ENCODE measurements at places on chromosomes 13 and 19.

DNA sequence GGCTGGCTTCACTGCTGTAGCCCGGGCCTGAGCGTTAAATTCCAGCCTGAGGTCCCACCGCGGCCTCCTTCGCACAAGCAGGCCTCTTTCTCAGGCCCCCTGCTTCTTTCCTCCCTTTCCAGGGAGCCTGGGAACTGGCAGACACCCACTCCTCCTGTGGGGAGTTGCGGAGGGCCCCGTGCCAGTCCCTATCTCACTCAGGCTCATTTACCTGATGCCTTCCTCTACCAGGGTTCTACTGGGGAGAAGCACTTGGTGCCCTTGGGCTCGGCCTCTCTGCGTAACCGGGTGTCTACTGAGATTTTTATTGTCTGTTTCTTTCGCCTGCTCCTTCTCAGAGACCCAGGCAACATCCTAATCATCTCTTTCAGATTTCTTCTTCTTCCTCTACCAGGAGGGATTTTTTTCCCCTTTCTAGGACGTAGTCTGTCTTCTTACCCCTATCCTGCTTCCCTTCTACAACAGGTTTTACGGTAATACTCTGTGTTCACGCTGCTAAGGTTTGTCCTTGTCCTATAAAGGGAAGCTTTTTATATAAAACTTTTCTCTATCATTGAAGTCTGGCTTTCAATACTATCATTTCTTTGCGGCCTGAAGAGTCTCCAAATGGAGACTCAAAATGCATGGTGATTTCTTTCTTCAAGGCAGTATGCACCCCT lies 135.4 kb upstream of the GPR12 start:
- no peak for DNase-seq

GRCh38 chr19:519449-519865 lies 12.1 kb upstream of the CDC34 start:
- no peak for DNase-seq

GRCh38 chr19:6068711-6069110 lies 41.6 kb downstream of the RFX2 start:
- no peak for DNase-seq

DNA sequence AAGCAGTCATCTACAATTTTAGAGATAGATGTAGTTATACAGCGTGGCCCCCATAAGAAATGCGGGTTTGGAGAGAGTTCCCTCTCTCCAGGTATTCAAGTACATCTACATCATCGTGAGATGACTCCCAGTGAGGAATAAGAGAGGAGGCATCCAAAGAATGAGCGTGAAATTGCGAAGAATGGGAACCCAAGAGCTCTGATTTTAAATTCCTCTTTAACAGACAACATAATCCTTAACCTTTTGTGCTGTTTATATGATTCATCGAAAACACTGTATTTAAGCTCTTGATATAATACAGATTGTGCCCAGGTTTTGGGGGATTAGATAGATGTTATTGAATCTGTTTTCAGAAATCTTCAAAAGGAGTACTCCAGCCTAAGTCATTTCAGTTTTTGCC lies 161.5 kb downstream of the COG6 start:
- DNase-seq = no peak

DNA sequence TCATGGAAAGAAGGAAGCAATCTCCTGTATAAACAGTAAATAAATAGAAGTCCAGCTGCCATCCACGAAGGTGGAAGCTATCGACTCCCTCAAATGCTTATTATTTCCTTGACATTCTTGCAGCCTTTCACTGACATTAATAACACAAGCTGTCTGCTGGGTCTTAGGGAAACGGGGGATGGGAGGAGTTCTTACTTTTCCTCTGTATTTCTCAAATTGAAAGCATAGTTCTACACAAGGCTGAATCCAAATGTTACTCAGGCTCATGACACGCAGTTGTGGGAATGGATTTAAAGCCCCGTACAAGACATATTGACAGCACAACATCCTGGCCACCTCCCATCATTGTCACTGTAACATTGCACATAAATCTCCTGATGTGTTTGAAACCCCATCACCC lies 4.0 kb downstream of the SERPINE3 start:
- no peak for DNase-seq

DNA sequence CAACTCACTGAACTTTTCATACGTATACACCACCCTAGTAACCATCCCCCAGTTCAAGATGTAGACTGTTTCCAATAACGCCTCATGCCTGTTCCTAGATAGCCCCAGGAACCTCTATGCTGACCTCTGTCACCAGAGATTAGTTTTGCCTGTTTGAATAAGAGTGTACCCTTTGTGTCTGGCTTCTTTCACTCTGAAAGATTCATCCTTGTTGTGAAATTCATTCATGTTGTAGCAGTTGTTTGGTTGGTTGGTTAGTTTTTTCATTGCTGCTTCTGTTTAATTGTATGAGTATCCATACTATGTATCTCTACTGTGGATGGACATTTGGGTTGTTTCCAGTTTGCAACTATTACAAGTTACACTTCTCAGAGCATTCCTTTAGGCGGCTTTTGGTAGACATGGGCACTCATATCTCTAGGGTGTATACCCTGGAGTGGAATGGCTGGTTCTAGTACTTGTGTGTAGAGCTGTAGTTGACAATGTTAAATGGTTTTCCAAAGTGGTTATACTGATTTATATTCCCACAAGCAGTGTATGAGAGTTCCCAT lies 1.6 kb downstream of the RNASEH2B start:
- DNase-seq = no peak

DNA sequence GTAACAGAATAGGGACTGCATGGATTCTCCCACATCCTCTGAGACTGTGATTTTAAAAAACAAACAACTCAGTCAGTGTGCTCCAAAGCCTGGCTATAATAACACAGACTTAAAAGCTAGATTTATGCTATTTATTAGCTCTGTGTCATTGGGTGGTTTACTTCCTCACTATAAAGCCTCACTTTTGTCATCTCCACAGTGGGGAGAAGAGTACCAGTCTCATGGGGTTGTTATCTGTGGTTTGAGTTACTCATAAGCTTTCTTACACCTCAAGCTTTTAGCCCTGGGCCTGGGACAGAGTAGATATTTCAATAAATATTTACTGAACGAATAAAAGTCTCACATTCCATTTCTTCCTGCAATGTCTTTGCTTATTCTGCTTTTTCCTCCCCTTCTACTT lies 5.3 kb downstream of the RNASEH2B start:
- no peak for DNase-seq

- no peak for DNase-seq
Observed at GRCh38 chr19:3151563-3152418, 16.0 kb downstream of the GNA15 start.

DNA sequence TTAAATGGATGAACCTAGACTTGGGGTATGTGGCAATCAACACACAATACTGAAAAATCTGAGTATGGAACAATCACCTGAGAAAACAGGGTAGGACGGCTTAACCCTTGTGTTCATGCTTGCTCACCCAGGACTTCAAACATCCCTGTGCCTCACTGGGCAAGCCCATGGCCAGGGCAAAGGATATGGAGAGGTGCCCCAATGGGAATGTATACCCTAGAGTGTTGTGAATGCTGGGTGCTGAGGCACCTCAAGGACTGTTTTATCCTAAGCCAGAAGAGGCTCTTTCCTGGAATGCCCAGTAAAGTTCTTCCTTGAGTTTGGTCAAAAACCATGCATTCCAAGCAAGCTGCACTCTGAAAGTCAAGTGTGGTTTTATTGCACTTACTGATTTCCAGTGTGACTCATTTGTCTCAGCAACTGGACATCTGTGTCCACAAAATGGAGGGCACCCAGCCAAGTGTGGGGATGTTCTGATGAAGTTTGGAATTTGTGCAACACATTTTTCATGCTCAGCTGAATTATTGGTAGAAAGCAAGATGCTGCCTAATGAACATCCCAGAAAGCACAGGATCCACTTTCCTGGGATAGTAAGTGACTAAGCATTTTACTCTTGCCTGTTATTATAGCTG lies 531.3 kb downstream of the RFC3 start:
- no peak for DNase-seq

GRCh38 chr19:42092350-42092749 lies 16.4 kb downstream of the ZNF574 start:
- peak; percentile 25 for DNase-seq

GRCh38 chr13:45576466-45576865 lies 39.1 kb downstream of the ERICH6B start:
- no peak for DNase-seq
